EH (cell line): ENCODE measurements at places on chromosomes 4 and X.

DNA sequence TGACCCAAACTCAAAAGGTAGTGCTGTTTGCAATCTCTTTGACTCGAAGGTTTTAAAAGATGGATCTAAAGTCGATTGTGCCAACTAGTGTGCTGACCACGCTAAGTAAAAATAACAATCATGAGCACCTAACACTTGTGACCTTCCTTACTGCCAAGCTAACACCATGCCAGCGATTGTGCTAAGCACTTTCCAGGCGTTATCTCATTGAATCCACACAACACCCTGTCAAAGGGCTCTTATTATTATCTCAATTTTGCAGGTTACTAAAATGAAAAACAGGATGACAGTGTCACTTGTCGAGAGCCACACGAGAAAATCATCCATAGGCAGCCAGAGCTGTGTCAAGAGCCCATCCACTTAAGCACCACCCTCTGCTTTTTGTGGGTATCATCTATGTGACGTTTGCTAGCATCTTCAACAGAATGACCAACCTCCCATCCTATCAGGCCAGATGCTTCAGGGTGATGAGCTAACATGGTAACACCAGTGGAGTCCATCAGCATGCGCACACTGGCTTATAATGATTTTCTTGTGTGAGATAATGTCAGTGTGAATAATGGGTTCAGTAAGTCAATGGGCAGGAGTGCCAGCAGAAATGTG, 893 bp upstream of the GAB3 start:
- no peak for DNase-seq

DNA sequence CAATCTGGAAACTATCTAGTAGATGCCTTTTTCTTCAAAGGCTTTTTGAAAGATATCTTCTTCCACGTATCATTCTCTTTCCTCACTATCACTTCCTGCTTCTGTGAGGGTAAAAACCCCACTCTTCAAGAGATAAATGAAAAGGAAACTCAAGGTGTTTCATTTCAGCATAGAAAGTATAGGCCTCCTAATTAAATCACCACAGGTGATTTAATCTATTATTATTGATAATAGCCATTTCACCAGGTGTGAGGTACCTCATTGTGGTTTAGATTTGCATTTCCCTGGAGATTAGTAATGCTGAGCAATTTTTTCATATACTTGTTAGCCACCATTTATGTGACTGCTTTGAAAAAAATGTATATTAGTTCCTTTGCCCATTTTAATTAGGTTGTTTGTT, 92.0 kb upstream of the EMCN start:
- DNase-seq: no peak

DNA sequence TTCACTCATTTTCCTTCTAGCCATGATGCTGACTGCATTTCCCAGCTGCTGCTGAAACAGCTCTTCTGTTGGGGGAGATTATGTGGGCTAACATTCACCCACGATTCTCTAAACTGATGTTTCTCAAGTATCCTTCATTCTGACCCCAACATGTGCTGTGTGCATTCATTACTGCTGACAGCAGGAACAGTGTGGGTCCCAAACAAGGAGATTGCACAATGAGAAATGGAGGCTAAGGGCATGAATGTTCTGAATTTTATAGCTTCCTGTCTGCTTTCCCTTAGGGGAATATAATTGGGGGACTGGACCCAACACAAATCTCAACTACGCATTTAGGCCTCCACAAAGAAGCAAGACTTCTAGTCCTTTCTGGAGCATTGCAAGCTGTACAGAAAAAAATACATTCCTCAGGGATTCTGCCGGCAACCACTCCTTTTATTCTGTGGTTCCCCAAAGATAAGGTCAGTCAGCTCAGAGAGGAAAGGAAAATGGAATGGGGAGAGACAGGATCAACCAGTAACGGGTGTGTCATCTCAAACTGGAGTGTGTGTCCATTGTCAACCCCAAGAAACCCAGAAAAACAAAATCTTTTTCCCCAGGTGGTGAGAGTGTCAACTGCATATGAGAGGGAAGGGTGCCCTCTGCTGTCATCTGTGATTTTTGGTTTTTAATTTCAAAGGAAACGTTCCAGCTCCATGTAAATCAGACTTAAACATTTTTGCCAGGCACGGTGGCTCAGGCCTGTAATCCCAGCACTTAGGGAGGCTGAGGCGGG, 81.5 kb upstream of the EGFL6 start:
- DNase-seq: peak; percentile 93

DNA sequence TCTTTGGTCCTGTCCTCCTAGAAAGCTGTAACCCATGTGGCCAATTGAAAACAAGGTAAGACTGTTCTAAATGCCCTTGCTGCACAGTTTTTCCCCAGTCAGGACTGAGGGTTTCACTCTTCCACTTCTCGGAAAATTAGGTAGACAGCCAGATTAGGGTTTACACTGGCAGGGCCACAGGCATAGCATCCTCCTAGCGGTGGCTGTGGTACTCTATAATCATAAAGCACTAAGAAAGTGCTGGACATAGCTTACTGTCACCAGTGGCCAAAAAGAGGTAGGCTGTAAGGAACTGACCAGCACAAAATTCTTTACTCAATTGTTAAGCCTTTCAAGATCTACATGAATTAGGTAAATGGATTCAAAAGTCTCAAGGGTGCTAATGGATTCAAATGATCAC, 11.6 kb upstream of the USP46 start:
- DNase-seq: no peak

DNA sequence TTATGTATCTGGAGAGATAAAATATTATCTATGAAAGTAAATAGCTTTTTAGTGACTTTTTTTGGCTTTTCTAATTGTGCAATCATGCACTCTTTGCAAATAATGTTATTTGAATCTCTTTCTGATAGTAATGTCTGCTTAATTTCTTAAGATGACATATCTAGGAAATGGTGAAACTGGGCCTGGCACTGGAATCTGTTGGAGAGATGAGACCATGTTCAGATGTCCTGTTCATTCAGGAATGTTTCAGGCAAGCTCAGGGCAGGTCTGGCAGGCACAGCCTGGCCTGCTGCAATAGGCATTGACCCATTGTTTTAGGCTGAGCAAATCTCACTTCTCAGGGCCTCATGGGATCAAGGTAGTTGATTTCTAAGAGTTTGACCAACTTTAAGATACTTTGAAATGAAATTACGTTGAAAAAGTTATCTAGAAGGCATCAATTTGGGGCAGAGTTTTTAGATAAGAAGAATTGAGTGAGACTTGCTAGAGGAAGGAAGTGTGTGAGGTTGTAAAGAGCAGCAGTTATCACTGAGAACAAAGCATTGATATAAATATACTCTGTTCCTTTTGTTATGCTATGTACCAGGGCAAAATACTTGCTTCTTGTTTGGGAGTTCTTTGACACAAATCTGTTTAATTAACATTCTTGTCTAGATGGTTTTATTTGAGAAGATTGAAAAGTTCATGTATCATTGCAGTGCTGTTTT, 133.0 kb upstream of the LEF1 start:
- DNase-seq: no peak

- no peak for DNase-seq
Measured at GRCh38 chr4:28238876-28239275, 1378.2 kb downstream of the STIM2 start.

DNA sequence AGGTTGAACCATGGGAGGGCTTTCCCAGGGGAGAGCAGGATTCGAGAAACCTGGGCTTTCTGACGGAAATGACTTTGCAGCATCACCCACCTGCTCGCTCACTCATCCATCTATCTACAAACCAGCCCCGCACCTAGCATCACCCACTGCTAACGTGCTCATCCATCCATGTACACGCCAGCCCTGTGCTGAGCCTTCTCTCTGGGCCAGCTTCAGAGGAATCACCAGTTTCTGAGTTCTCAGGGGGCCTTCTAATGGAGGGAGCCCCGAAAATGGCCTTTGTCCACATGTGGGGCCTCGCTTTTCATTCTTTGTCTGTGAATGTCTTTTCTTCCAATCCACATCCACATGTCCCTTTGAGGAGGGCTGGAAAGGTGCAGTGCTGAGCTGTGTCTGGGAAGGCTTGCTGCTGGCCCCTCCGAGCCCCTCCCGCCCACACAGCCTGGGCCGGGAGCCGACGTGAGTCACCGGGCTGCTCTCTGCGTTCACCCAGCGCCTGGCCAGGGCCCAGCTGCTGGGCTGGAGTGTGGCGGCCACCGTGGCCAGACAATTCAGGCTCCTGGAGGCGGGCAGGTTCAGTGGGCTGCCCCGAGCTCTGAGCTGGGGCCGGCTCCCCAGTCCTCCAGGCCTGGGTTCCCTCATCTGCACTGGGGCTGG, 14.7 kb downstream of the SORCS2 start:
- peak; percentile 89 for DNase-seq
